NCI-H1436 (cell line): ENCODE measurements at places on chromosomes 11 and 22.

- DNase-seq: no peak
Measured at GRCh38 chr11:114782650-114783310, 104.5 kb downstream of the NXPE2 start.

DNA sequence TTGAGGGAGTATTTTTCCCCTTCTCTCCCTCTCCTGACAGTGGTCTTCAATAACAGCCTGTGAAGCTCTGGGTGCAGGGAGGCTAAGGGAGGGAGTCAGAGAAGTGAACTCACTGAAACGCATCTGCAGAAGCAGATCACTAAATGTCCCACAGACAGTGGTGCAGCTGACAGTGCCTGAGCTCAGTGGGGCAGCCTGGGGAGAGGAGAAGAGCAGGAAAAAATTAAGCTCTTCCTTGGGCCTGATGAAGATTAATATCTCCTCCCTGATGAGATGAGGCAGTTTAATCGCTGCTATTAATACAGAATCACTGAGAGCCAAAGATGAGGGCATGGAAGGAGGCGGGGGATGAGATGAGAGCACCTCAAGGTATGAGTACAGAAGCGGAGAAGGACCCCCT, 180.8 kb downstream of the LARGE1 start:
- no peak for DNase-seq

- DNase-seq: no peak
Measured at GRCh38 chr11:32121012-32121411, 30.1 kb downstream of the RCN1 start.

DNA sequence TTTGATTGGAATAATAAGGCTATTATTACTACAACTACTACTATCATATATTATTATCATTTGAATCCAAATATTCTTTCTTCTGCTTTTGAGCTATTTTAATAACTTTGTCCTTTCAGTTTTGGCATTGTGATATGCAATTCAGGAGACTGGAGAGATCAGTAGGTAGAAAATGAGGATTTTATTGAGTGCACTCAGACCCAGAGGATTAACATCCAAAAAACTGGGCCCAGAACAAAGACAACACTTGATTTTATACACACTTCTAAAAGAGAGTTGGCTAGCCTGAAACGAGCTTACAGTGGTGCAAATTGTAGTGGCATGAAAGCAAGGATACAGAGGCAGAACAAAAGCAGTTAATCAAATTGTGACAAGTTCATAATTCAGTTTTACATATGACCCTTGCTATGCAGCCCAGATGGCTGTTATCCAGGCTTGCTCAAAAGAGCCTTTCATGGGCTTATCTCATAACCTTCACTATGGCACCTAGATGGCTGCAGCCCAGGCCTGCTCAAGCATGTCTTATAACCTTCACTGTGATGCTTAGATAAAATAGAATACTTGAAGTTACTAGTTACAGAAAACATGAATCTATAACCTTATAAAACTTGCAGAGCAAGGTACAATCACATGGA, 796.3 kb upstream of the RAG2 start:
- no peak for DNase-seq

DNA sequence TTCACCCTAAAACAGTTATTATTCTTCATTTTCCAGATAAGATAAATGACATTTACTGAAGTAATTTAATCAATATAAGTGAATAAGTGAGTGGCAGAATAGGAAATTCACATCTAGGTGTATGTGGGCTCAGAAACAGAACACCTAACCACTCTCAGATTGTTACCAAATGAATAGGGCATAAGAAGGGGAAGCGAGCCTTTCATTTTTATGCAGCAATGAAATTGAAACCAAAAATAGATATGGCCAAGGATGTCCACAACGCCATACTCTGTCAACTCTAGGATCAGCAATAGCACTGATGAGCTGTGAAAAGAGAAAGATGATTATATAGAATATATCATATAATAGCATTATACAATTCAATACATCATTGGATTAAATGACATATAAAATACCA, 398.1 kb upstream of the API5 start:
- DNase-seq: no peak

GRCh38 chr22:41198027-41198580, 7.0 kb upstream of the L3MBTL2 start:
- DNase-seq: peak; percentile 19

DNA sequence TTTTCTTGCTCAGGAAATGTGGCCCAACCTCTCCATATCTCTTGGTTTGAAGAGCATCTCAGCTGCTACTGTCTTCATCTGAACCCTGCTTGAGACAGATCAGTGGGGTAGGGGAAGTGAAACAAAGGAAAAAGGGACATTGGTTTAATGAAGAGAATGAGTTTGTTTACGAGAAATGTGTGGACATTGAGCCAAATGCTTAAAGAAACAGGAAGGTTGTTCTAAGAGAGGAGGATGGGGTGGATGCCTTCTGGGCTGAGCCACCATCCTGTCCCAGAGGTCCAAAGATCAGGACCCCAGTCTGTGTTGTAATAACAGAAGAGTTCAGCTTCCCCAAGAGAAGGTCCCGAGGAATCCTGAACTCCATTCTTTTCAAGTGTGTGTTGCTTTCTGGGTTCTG, 369.7 kb downstream of the INSC start:
- no peak for DNase-seq

GRCh38 chr11:33942954-33943353, 51.1 kb upstream of the LMO2 start:
- DNase-seq: no peak

DNA sequence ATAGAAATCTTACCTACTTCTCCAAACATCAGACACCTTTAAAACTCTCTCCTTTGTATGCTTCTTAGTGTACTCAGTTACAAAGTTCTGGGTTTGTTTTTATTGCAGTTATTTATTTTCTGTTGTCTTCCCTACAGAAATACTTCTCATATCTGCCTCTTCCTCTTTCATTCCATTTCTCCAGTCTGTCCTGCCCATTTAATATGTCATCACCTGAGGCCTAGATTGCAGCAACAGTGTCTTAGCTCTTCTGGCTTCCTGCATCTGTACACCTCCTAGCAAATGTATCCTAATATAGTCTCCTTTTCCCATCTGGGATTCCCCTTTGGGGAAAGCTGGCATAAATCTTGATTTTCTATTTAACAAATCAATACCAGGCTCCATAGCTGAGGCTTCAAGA, 34.9 kb upstream of the PCF11 start:
- DNase-seq: no peak

- DNase-seq: no peak
Measured at GRCh38 chr11:27387362-27387761, 24.3 kb upstream of the CCDC34 start.

DNA sequence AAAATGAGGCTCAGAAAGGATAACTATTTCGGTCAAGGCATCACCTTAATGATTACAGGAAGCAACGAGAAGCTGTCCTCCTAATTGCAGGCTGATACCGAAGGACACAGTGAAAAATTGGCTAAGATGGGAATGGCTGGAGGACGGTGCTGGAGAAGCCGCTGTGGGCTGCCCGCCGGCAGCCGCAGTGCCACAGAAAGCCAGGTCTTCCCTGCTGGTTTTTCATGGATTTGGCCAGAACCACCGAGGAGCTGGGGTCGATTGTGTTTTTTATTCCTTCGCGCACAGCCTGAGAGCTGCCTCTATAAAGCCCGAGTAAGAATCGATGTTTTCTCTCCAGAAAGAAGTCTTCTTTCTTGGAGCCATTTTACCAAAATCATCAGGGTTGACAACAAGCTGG, 1484.2 kb downstream of the BRD1 start:
- no peak for DNase-seq

DNA sequence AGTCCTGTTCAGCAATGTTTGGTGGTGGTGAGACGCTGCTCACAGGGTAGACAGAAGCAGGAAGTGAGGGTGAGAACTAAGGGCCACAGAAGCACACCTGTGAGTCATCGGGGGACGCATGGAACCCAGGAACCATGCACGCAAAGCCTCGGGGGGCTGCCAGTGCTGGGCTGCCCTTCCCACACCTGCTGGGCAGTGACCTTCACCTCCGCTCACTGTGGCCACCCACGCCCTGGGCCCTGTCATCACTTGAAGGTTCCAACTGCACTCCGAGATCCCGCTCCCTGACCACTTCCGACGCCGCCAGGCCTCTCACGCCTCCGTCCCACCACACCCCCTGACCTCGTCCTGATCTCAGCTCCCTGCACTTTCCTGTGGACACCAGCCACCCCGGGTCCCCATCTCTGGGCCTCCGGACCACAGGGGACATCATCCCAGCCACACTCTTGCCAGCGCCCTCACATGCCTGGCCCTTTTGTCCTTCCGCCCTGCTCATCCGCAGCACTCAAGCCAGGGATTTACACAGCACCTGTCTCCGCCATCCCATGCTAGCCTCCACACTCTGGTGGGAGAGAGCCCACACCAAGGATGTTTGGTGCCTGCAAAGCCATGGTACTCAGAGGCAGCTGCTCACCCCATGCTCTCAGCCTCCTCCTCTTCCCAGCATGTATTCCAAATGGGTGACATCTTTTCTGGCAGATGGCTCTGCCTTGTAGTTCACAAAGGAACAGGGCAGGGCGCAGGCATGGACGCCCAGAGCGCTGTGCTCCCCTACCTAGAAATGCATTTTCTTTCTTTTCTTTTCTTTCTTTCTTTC, 23.1 kb upstream of the ATXN10 start:
- DNase-seq: no peak

DNA sequence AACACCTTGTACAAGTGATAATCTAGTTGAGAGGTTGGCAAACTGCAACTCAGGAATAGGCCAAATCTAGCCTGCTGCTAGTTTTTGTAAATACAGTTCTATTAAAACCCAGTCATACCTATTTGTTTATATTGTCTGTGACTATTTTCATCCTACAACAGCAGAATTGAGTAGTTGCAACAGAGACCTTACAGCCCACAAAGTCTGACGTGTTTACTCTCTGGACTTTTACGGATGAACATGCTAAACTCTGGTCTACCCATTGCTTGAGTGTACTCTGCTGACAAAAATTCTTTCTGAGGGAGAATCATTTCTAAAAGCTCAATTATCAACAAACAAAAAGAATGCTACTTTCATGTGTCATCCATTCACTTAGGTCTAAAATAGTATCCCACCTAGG, 287.0 kb downstream of the DYNC2H1 start:
- no peak for DNase-seq

DNA sequence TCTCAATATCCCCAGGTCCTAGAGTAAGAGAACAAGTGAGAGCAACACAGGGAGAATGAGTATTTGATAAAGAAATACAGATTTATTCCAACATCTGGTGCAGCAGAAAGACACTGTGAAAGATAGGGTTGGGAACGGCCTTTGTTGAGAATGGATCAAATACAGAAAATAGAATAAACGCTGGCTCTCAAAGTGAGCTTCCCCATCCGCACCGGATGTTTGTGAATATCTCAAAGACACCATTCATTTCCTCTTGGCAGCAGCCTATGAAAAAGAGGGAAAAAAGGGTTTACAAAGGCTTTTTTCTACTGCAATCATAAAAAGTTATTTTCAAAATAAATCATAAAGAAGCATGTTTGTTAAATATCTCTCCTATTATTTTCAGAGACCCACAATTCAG, 279.3 kb downstream of the CASP12 start:
- no peak for DNase-seq

DNA sequence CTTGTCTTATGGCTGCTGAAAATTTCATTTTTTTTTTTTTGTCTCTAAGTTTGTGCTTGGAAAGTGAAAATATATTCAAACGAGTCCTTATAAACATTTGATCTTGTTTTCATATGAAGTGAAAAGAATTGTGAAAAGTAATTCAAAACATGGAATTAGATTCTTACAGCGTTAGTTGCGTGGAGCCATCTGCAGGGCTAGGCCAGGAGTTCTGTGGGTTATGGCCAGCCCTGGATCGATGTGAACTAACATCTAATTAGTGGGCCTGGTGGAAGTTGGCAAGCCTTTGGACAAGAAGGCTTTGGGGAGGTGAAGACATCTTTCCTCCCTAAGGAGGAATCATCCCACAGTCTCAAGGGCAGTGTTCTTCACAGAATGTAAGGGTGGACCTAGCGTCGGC, 37.2 kb downstream of the PARVA start:
- no peak for DNase-seq

GRCh38 chr11:57276971-57277675, 40.1 kb upstream of the APLNR start:
- DNase-seq: no peak

DNA sequence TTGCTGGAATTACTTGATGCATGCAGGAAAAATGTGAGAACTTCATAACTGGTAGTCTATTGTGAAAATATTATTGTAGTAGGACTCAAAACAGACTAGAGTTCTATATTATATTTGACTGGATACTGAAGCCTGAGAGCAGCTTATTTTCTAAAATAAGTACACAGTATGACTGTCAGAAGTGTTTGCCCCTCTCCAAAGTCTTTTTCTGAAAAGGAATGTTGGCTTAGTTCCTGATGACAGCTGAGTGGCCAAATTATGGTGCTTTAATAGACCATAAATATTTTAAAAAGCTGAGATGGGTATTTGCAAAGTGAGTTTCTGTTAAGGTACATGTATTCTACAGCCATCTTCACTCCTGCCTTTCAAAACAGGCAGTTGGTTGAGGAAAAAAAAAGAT, 13.1 kb downstream of the ZBED5 start:
- DNase-seq: no peak

DNA sequence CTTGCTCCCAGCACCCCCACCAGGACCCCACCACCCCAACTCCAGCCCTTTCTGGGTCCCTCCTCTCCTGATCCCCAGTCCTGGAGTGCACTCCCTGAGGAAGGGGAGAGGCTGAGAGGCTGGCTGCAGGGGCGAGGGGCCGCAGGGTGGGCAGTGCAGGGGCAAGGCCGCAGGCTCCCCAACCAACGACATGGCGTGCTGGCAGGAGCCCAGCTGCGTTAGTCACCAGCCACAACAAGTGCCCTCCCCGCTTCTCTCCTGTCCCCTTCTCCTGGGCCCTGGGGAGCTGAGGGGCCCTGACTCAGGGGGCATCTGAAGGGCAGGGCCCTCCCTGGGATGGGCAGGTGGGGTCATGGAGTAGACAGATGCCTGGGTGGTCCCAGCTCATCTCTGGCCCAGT, 2.3 kb downstream of the CABP7 start:
- no peak for DNase-seq

DNA sequence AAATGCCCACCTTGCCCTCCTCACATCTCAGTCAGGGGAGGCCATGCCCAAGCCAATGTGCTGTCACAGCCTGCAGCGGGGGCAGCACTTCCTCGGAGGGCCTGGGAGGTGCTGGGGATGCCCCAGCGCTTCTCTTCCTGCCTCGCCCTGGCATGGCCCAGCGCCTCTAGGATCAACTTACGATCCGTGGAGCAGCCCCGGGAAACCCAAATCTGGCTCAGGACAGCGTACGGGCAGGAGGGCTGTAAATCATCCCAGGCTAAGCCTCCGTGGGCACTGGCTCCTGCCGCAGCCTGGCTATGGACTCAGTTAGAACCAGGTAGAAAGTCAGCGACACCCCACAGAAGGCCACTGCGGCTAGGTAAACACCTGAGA, 60.9 kb upstream of the EMID1 start:
- no peak for DNase-seq

GRCh38 chr11:30342736-30343166, 19.8 kb downstream of the ARL14EP start:
- DNase-seq: no peak

- DNase-seq: no peak
Measured at GRCh38 chr11:102640946-102641345, 15.8 kb upstream of the MMP20 start.

GRCh38 chr11:120805960-120806555, 217.8 kb upstream of the TBCEL start:
- DNase-seq: no peak

GRCh38 chr11:113833151-113833550, 42.2 kb downstream of the USP28 start:
- no peak for DNase-seq

GRCh38 chr22:48188231-48188721, 1425.8 kb downstream of the TBC1D22A start:
- no peak for DNase-seq

- no peak for DNase-seq
Measured at GRCh38 chr22:46364341-46365165, 29.0 kb downstream of the TRMU start.

- DNase-seq: no peak
Measured at GRCh38 chr22:49269371-49269770, 558.3 kb downstream of the BRD1 start.
